ENCODE measurements at places on chromosomes 1 and 21.

DNA sequence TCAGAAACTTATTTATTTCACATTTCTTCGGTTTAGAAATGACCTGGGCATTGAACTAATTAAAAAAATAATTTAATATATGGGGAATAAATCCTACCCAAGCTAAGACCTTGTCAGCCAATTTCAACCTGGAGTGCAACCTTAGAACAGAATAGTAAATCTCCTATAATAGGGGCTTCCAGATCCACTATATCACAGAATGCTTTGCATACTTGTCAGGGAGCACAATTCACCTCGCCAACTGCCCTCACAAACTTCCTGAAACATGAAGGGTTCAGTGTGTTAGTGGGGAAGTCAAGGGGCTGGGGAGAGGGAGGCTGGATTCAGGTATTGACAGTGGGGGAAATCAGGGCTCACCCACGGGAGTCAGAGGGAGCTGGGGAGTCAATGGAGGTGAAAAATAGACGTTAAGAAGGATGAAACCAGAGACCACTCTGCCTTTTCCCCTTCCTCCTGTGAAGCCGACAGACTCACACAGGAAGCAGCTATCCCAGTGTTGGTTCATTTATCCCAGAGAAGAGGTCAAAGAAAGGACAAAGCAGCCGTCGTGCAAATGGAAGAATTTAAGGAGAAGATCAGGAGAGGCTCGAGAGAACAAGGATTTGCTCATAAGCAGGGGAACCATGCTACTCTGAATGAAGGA is 453.3 kb downstream of the NUF2 start:
- DNase-seq: no peak

GRCh38 chr1:41483001-41483850 is 1.3 kb downstream of the EDN2 start:
- DNase-seq: no peak

GRCh38 chr1:193413376-193413775 is 227.0 kb upstream of the B3GALT2 start:
- no peak for DNase-seq

- no peak for DNase-seq
These were observed 10.6 kb downstream of the PDZK1 start for GRCh38 chr1:145696630-145696960.

DNA sequence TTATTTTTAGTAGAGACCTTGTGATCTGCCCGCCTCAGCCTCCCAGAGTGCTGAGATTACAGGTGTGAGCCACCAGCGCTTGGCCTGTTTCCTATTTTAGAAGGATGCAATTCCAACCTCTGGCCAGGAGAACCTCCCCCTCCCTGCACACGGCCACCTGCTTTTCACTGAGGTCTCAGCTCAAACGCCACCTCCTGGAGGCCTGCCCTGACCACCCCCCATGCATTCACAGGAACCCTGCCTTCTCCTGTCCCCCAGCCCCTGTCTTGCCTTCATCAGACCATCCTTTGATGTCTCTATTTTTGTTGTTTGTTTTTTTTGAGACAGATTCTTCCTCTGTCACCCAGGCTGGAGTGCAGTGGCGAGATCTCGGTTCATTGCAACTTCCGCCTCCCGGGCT is 2.3 kb downstream of the SRM start:
- DNase-seq: no peak

Measured in natural killer cell (primary cell).